ENCODE measurements at places on chromosomes 6 and 20.
A peak's percentile ranks its signal among the peaks of the same experiment; 100 is the strongest.

DNA sequence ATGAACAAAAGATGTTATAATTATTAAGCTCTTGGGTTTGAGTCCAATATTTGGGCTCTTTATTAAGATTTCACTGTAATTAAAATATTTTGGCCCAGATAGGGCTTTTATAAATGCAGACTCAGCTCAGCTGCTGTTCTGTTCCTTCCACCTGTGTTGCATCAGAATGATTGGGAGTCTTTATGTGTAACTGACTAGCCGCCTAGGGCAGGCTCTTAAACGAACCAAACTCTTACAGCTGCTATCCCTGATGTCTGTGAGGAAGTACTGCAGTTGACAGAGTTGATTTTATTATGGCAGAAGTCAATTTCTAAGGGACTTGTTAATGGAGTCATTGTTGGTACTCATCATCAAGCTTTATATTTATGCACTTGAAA, 144.7 kb downstream of the MYO6 start:
- ATAC-seq = no peak

DNA sequence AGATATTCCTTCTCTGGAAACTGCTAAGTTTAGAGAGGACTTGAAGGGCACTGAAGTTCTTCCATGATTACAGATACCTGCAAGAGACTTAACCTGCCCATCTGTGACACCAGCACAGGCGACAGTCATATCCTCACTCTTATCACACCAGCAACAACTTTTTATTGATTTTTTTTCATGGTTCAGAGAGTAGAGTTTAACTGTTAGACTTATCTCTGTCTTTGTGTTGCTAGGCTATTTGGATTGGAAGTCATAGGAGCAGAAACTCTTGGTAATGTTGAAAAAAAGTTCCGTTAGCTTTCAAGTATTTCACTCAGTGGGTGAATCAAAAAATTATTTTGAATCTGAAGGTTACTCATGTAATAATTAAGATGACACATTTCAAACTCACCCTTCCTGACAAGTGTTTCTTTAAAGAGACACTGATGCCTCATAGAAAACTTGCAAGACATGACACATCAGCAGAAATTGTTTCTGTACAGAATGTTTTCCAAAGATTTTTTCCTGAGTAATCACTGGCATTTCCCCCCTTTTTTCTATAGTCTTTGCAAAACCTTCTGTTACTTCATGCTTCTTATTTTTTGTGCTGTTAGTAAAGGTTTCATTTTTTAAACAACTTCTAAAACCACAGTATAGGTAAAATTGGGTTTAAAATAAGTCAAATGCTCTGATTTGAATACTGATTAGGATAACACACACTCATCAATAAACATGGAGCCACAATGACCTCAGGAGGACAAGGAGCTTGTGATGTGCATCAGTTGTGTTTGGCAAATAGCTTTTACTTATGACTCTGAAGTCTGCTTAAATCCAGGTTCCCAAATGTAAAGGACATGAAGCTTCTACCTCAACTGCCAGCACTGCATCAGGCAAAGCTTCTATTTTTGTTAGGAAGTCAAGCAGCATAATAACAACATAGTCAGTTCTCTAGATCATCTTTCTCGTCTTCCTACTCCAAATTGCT, 252.9 kb upstream of the MAN1A1 start:
- ATAC-seq = no peak

- ATAC-seq = no peak
These were observed 519.7 kb upstream of the ID4 start for GRCh38 chr6:19317431-19317986.

- no peak for ATAC-seq
These were observed 979 bp upstream of the SOD2 start for GRCh38 chr6:159693894-159694545.

DNA sequence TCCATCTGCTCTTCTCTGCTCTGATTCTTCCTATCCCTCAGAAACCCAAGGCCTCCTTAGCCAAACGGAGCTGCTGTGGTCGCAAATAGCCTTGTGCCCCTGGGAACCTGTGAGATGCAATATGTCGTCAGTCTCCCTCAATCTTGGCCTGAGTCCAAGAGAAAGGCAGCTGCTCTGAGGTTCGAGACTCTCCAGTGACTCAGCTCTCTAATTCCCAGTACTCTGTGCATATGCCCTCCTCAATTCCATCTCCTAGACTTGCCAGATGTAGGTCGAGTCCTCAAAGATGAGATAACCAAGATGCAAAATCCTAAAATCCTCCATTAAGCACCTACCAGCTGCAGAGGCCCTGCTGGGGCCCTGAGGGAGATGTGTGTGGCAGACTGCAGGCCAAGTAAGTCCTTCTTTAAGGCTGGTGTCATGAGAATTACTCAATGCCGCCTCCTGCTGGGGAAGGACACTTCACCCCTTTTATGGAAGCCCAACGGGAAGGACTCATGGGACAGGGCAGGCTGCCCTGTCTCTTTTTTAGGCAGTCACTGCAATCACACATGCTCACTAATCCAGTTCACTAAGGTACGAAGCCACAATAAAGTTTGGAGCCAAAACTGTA, 28.5 kb downstream of the C6orf15 start:
- ATAC-seq = peak; percentile 60

- ATAC-seq = peak; percentile 21
These were observed 307.4 kb downstream of the EYA4 start for GRCh38 chr6:133548423-133549159.

DNA sequence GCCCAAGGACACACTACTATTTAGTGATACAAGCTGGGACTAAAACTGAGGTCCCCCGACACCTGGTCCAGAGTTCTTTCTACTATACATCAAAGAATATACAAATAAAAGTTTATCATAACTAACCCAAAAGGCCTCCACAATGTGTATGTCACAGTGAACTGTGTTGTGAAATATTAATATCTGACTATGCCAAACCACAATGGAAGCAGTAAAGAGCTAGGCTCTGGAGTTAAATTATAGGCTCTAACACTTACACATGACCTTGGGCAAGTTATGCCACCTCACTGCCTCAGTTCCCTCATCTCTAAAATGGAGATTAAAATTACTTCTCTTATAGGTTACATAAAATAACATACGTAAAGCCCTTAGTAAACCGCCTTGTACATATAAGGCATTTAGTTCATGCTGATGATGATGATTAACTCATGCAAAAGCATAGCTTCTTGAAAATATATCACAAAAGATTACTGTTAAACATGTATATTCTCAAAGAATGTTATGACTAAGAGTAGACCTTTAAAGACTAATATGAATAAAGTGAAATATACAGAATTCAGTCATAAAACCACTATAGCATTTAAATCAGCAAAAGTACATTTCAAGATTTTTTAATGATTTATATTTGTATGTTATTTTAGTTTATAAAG, 5.7 kb downstream of the SUPT3H start:
- no peak for ATAC-seq

DNA sequence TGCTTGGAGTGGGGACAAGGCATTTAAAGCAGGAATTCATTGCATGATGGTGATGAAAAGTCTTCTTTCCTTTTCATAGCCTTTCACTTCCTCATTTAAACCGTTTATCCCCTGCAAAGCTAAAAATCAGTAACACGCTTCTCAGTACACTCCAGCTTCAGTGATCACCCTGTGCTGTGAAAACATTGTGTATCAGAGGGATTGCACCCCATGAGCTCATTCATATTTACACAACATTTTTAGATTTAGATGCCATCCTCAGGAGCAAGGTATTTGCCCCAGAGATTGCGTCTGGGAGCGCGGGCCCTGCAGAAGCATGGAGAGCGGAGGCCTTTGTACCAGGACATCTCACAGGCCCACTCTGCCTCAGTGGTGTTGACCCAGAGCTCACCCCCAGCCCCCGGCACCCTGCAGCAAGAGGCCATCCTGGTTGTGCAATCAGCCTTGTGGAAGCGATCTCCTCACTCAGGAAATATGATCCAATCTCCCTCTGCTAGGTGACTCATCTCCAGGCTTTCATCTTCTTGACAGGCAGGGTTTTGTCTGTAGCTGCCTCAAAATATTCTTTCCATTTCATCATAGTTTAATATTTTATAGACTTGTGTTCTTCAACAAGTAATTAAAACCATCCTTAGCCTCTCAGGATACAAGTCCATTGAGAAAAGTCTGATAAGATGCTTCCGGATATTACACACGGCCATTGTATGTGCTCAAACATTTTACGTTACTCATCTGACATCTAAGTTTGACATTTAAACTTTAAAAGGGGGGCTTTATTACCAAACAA, 38.9 kb upstream of the THBS2 start:
- no peak for ATAC-seq

GRCh38 chr6:87675004-87675681, 26.9 kb downstream of the AKIRIN2 start:
- ATAC-seq = no peak

GRCh38 chr6:73506246-73506645, 14.6 kb downstream of the EEF1A1 start:
- no peak for ATAC-seq

GRCh38 chr6:36314221-36315014, 22.3 kb downstream of the BNIP5 start:
- no peak for ATAC-seq

DNA sequence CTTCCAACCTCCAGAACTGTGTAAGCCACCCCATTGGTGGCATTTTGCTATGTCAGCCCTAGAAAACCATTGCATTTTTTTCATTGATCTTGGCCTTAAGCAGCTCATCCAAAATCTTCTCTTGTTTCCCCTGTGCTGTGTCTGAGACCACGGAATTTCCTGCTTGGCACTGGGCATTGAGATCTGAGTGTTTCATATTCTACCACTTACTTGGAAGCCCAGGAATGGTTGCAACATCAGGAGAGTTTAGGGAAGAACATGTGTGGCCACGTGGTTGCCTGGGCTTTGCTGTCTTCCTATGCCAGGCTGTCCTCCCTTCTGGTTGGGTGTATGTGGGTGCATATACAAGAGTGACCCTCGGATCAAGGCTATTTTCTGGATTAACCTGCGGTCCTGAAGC, 139.3 kb upstream of the PMEPA1 start:
- no peak for ATAC-seq

DNA sequence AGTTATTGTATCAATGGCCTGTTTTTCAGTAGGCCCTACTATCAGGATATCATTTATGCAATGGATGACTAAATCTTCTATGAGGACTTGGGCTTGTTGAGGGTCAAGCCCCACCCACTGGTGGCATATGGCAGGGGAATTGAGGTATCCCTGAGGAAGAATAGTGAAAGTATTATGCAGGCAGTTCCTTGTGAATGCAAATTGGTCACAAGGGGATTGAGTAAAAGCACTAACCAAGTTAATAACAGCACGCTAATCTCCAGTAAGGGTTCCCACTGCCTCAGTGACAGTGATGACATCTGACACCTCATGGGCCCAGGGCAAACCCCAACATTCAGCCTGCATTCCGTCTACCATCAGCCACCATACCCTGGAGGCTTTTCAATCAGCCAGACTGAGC, 14.9 kb downstream of the BPIFA1 start:
- no peak for ATAC-seq

DNA sequence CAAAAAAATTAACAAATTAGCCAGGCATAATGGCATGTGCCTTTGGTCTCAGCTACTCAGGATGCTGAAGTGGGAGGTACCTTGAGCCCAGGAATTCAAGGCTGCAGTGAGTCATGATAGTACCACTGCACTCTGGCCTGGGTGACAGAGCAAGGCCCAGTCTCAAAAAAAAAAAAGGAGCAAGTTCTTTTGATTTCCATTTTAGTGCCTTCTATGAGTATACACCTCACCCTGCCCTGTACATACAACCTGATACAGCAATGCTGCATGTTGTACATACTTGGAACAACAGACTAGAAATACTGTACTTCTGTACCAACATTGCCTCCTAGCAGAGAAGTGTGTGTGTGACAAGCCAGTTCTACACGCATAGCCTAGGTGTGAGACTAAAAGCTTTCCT, 97.3 kb upstream of the CARMIL1 start:
- ATAC-seq = no peak

- no peak for ATAC-seq
These were observed 12.0 kb downstream of the CNKSR3 start for GRCh38 chr6:154498340-154498934.

DNA sequence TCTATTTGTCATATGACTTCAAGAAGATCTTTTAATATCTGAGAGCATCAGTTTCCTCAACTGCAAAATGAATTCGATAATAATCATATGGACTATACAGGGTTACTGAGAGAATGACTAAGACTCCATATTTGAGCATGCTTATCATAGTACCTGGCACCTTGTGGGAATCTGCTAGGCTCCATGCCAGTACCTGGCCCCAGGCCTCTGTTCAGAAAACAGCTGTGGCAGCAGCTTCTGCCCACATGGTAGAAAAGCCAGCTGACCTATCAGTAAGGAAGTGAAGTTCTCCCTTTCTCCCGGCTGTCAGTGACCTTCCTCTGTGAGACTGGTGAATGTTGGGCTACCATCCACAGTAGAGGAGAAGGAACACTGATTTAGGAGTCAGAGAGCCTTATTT, 574.9 kb upstream of the CHD6 start:
- no peak for ATAC-seq

DNA sequence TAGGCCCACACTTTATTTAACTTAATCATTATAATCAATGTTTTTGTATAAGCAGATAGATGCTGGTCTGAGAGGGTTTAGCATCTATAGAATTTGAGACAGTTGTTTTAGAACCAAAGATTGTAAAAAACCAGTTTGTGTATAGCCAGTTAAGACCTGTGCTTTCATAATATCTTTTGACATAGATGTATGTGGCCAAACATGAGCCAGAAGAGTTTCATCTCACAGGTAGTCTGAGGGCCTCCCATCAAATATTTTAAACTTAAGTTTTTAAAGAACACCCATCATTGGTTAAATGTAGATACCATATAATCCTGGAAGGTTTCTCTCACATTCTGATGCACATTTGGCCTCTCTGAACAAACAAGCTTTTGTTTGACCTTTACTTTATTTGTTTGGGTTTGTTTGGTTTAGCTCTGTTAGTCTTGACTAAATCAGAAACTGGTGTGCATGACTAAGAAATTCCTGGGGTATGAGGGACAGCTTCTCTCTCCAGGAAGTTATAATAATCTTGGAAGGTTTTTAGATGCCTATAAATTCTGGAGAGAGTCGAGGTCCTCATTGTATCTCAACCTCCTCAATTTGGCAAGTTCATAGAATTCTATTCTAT, 58.0 kb upstream of the TMEM200A start:
- no peak for ATAC-seq

DNA sequence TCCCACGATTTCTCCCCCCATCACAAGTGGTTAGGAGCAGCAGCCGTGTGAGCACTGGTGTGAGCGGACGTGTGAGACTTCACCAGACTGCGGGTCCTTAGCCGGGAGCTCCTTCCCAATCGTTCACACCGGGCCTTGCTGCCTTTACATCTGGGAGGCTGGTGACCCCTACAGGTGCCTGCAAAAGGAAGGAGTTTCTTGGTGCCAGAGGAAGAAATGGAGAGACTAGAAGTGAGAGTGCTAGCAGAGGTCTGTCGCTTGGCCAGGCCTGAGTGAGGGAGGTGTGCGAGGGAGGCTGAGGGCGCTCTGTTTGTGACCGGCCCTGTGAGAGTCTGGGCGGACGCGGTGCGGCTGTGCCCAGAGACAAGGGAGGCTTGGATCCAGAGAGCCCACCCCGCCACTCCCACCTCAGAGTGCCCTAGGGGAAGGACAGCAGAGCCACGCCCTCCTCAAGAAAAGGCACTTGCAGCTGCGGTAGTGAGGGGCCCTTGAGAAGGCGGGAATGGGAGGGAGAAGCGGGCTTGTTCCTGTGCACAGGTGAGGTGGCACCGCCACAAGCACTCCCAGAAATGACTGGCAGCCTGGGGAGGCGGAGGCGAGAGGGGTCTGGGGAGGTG, 10.0 kb upstream of the ARMC2 start:
- no peak for ATAC-seq

- ATAC-seq = no peak
These were observed 14.8 kb downstream of the ABT1 start for GRCh38 chr6:26611599-26611998.

- no peak for ATAC-seq
These were observed 28.4 kb upstream of the ARMH2 start for GRCh38 chr6:24827162-24827561.
